ENCODE measurements at places on chromosomes 5 and 9. TPM values are rescaled to one million over a fixed set of nuclear protein-coding genes. Genes with fewer than 3 reads are reported as not detected.

The MOB3B gene
- total RNA-seq: 1.6 TPM

The FNIP1 gene
- total RNA-seq: 23.5 TPM

The TMEM141 gene
- total RNA-seq: 85.7 TPM

The C5orf58 gene
- total RNA-seq: not detected

The RANBP6 gene
- 30.1 TPM for total RNA-seq

The AIF1L gene
- 31.1 TPM for total RNA-seq

The GRIN1 gene
- total RNA-seq: not detected

The DMGDH gene
- 3.3 TPM for total RNA-seq

The SLC35D2 gene
- 14.1 TPM for total RNA-seq

The TLX3 gene
- total RNA-seq: not detected

The NR2F1 gene
- total RNA-seq: 41.8 TPM

The IFNB1 gene
- total RNA-seq: not detected

The NUTM2G gene
- not detected for total RNA-seq

The CCDC192 gene
- not detected for total RNA-seq

The PCDHB10 gene
- 1.3 TPM for total RNA-seq

The TERT gene
- total RNA-seq: not detected

The SARDH gene
- 1.4 TPM for total RNA-seq

The LIX1 gene
- 0.16 TPM for total RNA-seq

The DAB2IP gene
- 41.6 TPM for total RNA-seq

The MXD3 gene
- 3.4 TPM for total RNA-seq

The PPP2R2B gene
- total RNA-seq: 1.3 TPM

The SLC36A2 gene
- total RNA-seq: 0.29 TPM

The OCLN gene
- 2.0 TPM for total RNA-seq

The PKD2L2 gene
- total RNA-seq: 0.52 TPM

The NUDT2 gene
- total RNA-seq: 22.4 TPM

The PCDHGA1 gene
- 1.4 TPM for total RNA-seq

The SLC46A2 gene
- not detected for total RNA-seq

The KIF4B gene
- total RNA-seq: not detected

The CDH10 gene
- 1.2 TPM for total RNA-seq

The ANGPTL2 gene
- total RNA-seq: 51.8 TPM

The GTF2H2C gene
- 14.6 TPM for total RNA-seq

The TEX48 gene
- total RNA-seq: not detected

The AMBP gene
- total RNA-seq: 0.21 TPM

The EQTN gene
- not detected for total RNA-seq

The ANXA2R gene
- 1.6 TPM for total RNA-seq

The IL9 gene
- total RNA-seq: not detected

The XRCC4 gene
- total RNA-seq: 12.3 TPM

The INSL6 gene
- total RNA-seq: not detected

The KLHL3 gene
- total RNA-seq: 48.0 TPM

The JAKMIP2 gene
- total RNA-seq: 0.53 TPM

The PHYHD1 gene
- total RNA-seq: 21.4 TPM

The GABRA6 gene
- not detected for total RNA-seq

The NFIB gene
- 118 TPM for total RNA-seq

The DENND1A gene
- total RNA-seq: 17.7 TPM

The MEIKIN gene
- total RNA-seq: not detected

The SLC6A18 gene
- not detected for total RNA-seq

The FRMD3 gene
- total RNA-seq: 63.6 TPM

The MYORG gene
- total RNA-seq: 6.0 TPM

The FAM81B gene
- 8.6 TPM for total RNA-seq

The IL3 gene
- total RNA-seq: not detected

The MYMK gene
- total RNA-seq: not detected

The PCYOX1L gene
- total RNA-seq: 5.4 TPM

All from left cardiac atrium (tissue), 4 donors.